GM23248 (cell line): ENCODE measurements at places on chromosomes 2 and 18. TPM values are rescaled to one million over a fixed set of nuclear protein-coding genes. Genes with fewer than 3 reads are reported as not detected.

DNA sequence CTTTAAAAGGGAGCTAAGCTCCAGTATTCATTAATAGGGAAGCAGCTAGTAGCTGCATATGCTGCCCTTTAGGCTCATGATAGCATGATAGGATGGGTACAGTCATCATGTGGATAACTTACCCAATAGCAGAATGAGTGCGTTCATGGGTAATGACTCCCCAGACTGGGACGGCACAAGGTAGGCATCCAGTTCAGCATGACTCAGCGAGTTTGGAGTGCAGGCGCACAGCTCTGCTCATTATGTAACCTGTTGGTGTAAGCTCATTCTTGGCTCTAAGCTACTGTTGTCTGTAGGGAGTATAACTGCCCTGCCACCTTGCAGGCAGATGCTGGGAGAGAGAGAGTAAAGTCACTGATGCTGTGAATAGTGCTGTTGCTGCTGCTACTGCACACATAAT is 209.2 kb upstream of the SYT4 start:
- peak; percentile 1 for DNase-seq

The WIPF1 gene
- 20.1 and 21.4 TPM in 2 replicates for total RNA-seq

The LYPD6B gene
- 3.9 and 6.8 TPM in 2 replicates for total RNA-seq

DNA sequence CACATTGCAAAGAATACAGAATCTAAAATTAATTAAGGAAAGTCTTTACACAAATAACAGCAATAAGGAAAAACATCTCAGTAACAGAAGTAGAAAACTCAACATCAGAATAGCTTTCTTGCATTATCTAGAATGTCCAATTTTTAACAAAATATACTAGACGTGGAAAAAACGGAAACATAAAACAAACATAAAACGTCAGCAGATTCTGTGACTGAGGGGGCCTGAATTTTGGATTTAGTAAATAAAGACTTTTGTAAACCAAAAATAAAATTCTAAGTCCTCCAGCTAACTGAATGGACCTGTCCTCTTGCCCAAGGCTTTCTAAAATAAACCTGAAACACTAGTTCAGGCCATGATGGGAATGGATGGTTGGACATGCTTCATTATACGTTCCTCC is 773.5 kb upstream of the LRRTM1 start:
- no peak for DNase-seq

DNA sequence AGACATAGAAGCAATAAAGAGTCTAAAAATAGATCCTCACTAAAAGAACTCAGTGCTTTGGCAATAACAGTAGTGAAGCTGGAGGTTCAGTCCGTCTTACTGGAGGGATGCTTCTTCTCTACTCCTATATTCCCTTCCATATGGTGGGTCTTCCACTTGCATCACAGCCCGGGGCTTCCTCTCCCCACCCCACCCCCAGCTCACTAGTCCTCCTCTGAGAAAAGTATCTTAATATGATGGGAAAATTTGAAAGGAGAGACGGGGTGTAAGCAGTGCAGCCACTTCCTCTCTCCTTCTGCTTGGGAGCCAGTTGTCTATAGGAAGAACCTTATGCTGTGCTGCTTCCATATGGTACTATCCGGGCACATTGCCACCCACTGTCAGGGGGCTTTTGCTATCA is 57.2 kb upstream of the SPOPL start:
- no peak for DNase-seq
